NCI-H2029 (cell line): ENCODE measurements at places on chromosomes 11 and 22.

DNA sequence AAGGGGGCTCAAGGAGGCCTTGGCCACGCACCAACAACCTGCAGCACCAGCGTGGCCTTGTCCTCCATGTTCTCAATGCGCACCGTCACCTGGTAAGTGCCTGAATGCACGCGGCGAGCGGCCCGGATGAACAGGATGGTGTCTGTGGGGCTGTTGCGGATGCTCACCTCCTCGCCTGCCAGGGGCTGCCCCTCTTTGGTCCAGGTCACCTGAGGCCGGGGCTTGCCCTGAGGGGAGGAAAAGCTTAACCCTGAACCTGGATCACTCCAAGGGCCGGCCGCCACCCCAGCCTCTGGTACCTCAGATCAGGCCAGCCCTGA is 19.0 kb downstream of the MYBPC3 start:
- DNase-seq, result no peak

GRCh38 chr11:83070731-83071566 is 748 bp downstream of the RAB30 start:
- DNase-seq, result no peak

DNA sequence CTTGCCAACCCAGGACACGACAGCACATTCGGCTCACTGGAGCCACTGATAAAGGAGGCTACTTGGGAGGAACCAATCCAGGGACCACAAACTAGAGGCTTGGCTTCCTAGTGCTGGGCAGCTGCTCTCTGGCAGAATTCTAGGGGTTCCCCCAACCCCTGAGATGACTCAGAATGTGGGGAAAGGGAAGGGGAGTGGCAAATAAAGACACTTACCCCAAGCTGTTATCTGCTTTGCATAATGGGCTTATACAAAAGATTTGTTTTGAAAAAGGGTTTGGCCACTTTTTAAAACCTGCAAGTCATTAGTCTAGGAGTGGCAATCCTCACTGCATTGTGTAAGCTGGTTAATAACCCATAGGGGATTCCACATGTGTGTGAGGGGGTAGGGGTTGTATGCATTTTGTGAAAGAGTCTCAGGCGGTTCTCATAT is 64.1 kb upstream of the LMO1 start:
- DNase-seq, result no peak

- no peak for DNase-seq
These were observed 34.2 kb upstream of the LMO1 start for GRCh38 chr11:8297781-8298440.

- DNase-seq, result no peak
These were observed 346.4 kb upstream of the CNTN5 start for GRCh38 chr11:98674390-98674789.

GRCh38 chr11:76649011-76649410 is 21.5 kb downstream of the LRRC32 start:
- DNase-seq, result no peak

GRCh38 chr11:84691830-84692229 is 935.3 kb downstream of the DLG2 start:
- no peak for DNase-seq

- no peak for DNase-seq
These were observed 17.7 kb downstream of the DEFB131B start for GRCh38 chr11:71895961-71896360.

- no peak for DNase-seq
These were observed 30.9 kb upstream of the CARS1 start for GRCh38 chr11:3087821-3088800.
